ENCODE measurements at places on chromosomes 4 and X.

GRCh38 chr4:128287141-128287870 lies at the start of gene PGRMC2:
PGRMC2 (minus strand) TSS chr4:128287813; CDS start chr4:128287790, 23 bp downstream.
- DNase-seq: peak; percentile 23

DNA sequence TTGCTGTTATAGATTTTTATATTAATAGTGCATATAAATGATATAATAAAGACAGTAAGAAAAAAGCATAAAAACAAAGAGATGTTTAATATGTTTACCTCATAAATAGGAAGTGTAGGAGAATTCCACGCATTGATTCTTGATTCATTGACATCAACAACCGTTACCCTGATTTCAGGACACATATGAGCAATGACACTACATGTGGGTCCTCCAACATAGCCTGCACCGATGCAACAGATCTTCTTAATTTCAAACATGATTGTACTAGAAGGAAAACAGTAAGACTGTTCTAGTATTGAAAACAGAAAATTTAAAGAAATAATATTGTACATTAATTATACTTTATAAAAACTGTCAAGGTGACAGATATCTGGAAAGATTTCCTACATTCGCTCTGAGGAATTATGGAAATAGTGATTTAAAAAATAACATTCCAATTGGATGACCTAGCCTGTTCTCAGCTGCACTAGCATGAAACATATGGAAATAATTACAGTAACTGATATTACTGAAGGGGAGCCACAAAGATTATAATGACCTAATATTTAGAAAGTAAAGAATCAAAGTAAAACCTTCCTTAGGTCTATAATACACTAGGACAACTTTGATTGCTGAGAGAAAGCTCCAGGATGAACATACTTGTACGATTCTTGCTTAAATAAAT lies 5.9 kb downstream of the UGDH start:
- no peak for DNase-seq

DNA sequence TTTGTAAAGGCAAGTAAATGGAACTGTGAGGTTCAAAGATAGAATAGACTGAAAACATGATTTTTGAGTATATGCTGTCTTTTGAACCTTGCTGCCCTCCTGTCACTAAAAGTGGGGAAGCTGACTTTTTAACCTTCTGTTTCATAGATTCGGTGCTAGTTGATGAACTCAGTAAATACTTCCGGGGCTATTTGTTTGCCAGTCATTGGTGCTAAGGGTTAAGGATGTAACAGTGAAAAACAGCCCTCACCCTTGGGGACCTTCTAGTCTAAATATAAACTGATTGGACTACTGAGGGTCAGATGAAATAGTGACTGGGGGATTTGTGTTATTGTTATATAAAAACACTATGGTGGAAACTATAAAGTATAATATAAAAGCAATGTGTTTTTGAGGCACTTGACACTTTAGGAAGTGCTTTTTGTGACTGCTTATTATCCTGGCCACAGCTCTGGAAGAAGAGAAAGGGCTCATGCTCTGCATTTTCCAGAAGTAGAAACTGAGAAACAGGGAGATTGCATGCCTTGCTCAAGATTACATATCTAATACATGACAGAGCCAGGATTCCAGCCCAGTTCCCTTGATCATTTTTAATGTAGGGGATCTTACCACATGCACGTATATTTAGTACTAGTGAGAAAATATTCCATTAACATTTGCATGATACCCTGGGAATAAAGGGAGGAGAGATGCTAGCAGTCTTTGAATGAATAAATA lies 3.9 kb downstream of the BST1 start:
- DNase-seq: no peak

GRCh38 chrX:250965-251364 lies 30.2 kb upstream of the PLCXD1 start:
- no peak for DNase-seq

DNA sequence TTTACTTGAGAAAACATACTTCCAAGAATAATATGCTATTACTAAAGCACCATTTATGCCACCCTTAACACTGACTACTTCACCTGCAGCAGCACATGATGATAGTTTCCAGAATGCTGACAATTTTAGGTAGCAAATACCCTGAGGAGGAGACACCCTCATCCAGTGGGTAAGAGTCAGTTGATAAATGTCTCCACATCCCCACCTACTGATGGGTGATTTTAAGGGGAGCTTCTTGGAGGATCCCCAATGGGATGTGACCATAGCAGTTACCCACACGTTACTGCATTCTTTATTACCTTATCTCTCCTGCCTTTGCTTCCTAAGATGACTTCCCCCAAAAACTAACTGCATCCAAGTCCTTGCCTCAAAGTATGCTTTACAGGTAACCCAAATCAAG lies 131.2 kb upstream of the SMARCAD1 start:
- no peak for DNase-seq

DNA sequence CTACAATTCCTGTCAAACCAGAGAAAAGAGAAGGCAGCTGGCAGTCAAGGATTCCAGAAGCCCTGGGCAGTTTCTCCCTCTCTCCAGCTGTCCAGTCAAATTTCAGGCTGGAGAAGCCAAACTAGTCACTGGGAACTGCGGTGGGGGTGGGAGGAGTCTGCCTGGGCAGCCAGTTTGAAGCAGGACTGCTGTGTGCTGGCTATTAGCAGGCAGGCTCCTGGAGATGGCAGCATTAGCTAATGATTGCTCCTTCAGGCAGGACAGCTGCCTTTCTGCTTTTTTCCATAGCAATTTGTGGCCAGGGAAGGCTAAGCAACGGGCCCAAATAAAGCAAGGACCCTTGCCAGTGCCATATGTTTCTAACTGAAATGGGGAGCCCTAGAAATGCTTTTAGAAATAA lies 44.7 kb upstream of the FGF13 start:
- DNase-seq: no peak

DNA sequence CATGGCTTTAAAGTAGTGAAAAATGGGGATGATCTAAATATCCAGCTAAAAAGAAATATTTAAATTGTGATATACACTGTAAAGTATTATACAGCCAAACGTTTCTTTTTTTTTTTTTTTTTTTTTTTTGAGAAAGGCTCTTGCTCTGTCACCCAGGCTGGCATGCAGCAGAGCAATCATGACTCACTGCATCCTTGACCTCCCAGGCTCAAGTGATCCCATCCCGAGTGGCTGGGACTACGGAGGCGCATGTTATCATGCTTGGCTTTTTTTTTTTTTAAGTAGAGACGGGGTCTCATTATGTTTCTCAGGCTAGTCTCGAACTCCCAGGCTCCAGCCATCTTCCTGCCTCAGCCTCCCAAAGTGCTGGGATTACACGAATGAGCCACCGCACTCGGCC lies 17.1 kb downstream of the SMIM14 start:
- DNase-seq: no peak

DNA sequence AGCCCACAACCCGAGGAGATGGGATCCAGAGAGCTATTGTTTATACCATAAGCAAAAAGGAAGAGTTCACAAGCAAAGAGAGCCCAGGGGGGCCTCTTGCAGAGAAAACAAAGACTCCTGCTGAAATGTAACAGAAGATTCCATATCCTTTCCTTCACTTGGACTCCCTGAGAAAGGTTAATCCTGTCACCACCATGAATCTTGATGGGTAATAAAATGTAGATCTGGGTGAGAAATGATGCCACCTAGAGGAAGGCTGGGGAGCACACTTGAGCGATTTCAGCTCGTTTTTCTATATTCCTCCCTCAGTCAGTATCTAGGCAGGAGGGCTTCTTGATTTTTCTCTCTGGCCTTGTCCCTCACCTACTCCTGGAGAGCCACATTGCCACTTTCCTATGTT lies 10.2 kb upstream of the KCNE5 start:
- no peak for DNase-seq

DNA sequence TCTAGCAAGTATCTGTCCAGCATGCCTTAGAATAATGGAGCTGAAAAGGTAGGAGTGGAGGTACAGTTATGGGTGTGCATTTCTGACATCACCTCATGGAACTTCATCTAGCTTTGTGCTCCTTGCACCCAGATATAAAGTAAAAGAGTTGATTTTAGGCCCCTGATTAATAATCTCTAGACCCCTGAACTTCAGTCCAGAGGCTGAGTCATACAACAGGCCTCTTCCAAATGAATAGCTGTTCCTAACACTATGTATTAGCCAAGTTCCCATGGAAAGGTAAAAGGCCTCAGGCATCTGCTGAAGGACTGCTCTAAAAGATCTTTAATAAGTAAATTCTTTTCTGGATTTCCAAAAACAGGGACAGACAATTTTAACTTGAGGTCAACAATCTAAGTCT lies 16.2 kb downstream of the TBC1D9 start:
- no peak for DNase-seq

GRCh38 chrX:34629572-34629971 lies 27.5 kb downstream of the TMEM47 start:
- DNase-seq: no peak

- peak; percentile 57 for DNase-seq
These were observed 17.8 kb upstream of the ZNF827 start for GRCh38 chr4:145956288-145956890.

- DNase-seq: no peak
These were observed 91.9 kb downstream of the TSPAN5 start for GRCh38 chr4:98566361-98567008.

DNA sequence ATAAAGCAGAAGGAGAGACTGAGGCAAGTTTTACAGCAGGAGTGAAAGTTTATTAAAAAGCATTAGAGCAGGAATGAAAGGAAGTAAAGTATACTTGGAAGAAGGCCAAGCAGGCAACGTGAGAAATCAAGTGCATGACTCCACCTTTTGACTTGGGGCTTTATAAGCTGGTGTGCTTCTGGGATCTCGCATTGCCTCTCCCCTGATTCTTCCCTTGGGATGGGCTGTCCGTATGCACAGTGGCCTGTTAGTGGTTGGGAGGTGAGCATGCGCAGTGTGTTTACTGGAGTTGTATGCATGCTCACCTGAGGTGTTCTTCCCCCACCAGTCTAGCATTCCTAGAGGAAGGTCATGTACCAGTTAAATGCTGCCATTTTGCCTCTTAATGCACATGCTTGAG lies 29.1 kb upstream of the C1QTNF7 start:
- no peak for DNase-seq

GRCh38 chrX:135345107-135345589 lies 35.9 kb downstream of the ETDC start:
- no peak for DNase-seq

DNA sequence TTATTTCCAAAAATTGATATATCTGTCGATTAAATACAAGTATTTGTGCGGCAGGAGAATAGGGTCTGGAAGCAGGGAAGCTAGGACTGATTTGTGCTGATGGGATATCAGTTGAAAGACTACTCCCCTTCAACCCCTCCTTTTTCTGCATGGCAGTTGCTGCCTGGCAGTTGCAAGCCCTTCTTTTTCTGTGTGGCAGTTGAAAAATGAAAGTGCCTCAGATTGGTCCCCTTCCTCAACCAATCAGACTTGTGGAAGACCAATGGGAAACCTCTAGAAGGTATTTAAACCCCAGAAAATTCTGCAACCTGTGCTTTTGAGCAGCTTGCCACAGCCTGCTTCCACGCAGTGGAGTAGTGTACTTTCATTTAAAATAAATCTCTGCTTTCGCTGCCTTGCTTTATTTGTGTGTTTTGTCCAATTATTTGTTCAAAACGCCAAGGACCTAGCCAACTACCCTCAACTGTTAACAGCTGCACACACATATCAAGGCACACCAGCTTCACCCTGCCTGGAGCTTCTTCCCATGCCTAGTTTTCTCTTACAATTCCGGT lies 1.5 kb upstream of the TMA16 start:
- no peak for DNase-seq

DNA sequence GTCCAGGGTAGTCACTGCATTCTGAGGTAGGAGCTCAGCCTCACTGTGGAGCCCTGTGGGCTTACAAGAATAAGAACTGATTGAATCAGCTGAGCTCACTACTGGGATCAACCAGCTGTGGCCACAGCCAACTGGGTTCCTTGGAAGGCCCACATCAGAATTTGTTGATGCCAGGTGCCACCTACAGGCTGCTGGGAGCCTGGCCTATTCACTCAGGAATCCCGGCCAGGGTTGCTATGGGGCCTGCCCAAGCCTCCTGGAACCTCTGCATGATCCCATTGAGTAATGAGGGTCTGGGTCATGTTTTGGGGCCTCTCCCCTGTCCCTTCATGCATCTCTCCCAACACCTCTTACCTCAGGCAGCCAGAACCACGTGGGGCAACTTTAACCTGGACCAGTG lies 53.9 kb upstream of the KIAA1210 start:
- DNase-seq: no peak

GRCh38 chrX:47797084-47797483 lies 39.6 kb upstream of the ZNF81 start:
- no peak for DNase-seq

DNA sequence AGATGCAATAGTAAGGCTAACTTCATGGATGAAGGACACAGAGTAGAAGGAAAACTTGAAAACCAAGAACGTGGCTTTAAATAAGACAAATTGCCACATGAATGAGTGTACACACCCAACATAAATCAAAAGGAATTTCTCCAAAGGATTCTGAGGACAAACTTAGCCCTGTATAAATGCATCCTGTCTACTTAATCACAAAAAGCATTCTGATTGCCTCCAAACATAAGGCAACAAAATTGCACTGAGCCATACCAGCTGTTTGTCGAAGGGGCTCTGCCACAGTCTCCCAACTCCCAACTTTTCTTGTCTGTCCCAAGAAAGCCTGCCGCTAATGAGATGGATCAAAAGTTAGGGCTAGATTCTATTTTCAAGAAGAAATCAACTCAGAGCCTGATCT lies 194.3 kb downstream of the SOWAHB start:
- no peak for DNase-seq

- no peak for DNase-seq
These were observed 33.9 kb downstream of the PAK3 start for GRCh38 chrX:111129921-111130320.

- no peak for DNase-seq
These were observed 32.2 kb downstream of the SGMS2 start for GRCh38 chr4:107856901-107857300.

GRCh38 chrX:7390441-7390840 lies 242.5 kb upstream of the PUDP start:
- no peak for DNase-seq

- no peak for DNase-seq
These were observed 17.2 kb downstream of the RHOH start for GRCh38 chr4:40214038-40214437.

DNA sequence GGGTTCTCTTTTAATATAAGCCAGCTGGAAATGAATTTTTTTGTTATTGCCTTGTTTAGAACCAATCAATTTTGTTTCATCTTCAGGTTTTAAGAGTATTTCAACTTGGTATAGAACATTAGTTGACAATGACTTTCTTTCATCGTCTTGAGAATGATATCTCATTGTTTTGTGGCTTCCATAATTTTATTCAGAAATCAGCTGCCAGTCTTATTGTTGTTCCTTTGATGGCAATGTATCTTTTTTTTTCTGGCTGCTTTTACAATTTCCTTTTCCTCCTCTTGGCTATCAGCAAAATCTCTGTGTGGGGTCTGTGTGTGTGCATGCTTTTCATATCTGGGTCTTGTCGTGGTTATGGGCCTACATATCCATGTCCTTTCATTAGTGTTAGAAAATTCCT lies 1536.4 kb upstream of the TENM3 start:
- no peak for DNase-seq

- DNase-seq: no peak
These were observed 52.8 kb downstream of the APOO start for GRCh38 chrX:23854945-23855344.

GRCh38 chr4:144179152-144179739 lies 38.7 kb upstream of the GYPA start:
- DNase-seq: no peak

- no peak for DNase-seq
These were observed 303.1 kb downstream of the IQCM start for GRCh38 chr4:149512501-149512900.

Measured in activated naive CD4-positive, alpha-beta T cell treated with anti-CD3 and anti-CD28 coated beads, Interleukin-2, amount 50 U/mL, for 72 hours (primary cell).